D341Med (cell line): ENCODE measurements at places on chromosomes 16 and 17.

DNA sequence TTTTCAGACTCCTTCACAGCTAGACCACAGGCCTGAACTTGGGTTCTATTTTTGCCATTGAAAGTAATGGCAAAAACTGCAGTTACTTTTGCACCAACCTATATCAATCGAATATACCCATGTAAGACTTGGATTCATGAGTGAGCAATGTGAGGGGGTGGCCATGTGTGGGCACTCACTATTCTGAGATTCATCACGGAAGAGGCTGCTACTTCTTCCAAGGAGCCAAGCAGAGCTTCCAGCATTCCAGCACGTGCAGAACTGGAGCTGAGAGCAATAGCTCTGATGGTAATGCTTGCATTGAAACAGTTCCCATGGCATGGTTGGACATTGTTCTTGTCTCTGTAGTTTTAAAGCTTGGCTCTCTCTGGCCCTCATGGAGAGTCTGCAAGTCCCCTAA is 327.6 kb downstream of the CA10 start:
- no peak for DNase-seq

- no peak for DNase-seq
Observed at GRCh38 chr16:23821467-23821866, 14.3 kb upstream of the PRKCB start.

GRCh38 chr16:72664509-72665408 is 383.2 kb downstream of the ZFHX3 start:
- peak; percentile 92 for DNase-seq

- DNase-seq: no peak
Observed at GRCh38 chr16:55062442-55062841, 131.8 kb downstream of the IRX5 start.

GRCh38 chr16:50596762-50597450 is 48.7 kb downstream of the NKD1 start:
- DNase-seq: no peak

DNA sequence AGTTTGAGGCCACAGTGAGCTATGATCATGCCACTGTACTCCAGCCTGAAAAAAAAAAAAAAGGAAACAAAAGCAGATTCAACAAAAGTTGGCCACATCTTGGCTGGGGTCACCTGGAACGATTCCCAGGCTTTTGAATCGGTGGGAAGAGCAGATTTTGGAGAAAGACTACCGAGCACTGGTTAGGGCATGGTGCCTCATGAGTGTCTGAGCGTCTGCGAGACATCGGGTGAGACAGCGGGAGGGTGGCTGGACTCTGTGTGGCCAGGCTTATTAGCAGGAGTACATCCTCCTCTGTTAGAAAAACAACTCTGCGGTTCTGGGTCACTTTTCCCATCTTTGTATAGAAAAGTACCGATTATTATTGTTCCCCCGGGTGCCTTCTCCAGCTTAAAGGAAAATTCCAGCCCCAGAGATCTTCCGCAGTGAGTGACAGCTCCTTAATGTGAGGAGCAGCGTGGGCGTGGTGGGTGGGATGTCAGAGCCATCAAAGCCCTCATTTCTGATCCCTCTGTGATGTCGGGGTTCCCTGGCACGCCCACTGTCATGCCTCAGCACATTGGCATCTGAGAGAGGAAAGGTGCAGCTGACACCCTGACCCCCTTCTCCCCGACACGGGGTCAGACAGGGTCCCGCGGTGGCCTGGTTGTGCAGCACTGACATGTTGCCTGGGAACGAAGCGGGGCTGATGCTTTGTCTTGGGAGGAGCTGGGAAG is 6.9 kb downstream of the RGS9 start:
- DNase-seq: no peak

GRCh38 chr17:72747501-72747900 is 345.0 kb downstream of the SLC39A11 start:
- no peak for DNase-seq

DNA sequence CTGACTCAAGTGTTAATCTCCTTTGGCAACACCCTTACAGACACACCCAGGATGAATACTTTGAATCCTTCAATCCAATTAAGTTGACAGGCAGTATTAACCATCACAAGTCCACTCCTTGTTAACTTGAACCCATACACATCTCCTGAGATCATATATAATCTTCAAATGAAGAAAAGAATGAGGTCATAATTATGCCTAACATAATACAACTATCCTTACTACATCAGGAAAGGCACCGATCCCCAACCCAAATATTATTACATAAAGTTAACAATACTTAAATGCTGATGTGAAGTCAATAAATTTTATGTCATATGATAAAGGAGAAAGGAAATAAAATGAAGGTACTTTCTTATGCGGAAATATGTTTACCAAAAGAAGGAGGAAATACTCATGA is 649.9 kb downstream of the KCNJ2 start:
- no peak for DNase-seq

GRCh38 chr16:30941600-30942425 is 7.1 kb upstream of the ORAI3 start:
- peak; percentile 89 for DNase-seq

DNA sequence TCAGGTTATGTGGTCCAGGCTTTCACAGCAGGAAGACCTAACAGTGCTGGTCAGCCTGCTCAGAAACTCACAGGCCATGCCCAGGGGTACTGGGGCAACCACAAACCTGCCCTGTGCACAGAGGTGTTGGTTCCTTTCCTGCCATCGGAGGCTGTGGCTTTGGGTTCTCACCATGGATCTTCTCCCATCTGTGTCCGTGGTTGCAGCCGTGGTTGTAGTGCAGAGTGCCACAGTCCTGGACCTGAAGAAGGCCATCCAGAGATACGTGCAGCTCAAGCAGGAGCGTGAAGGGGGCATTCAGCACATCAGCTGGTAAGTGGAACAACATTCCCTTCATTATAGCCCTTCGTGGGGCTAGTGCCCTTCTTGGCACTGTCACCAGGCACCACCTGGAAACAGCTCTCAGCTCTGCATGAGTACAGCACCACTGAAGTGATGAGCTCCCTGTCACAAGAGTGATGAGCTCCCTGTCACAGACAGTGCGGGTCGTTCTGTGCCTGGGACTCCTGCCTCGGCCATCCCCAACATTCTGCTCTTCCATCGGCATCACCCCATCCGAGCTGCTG is 2.0 kb downstream of the SNRNP25 start:
- DNase-seq: no peak

DNA sequence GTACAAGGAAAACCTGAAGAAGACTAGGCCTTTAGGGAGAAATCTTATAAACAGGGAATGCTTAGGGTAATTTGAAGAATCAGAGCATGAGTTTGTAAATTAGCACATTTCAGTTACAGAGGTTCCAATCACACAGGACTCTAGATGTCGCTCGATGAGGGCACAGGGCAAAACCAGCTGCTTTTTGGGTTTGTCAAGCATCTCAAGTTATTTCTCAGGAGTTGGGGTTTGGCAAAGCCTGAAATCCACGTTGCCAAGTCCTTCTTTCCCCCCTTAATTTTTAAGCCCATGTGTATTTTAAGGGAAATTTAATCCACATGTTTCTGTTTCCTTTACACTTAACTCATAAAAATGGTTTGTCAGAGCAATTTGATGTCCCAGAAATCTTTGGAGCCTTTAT is 146.9 kb downstream of the ANKFN1 start:
- no peak for DNase-seq

GRCh38 chr17:75142236-75142971 is 10.9 kb upstream of the NT5C start:
- DNase-seq: no peak

- DNase-seq: peak; percentile 56
Observed at GRCh38 chr17:37488607-37489196, 989 bp upstream of the DUSP14 start.

- DNase-seq: no peak
Observed at GRCh38 chr17:69485251-69485661, 70.8 kb downstream of the MAP2K6 start.
